ENCODE measurements at places on chromosomes 7 and 10.

DNA sequence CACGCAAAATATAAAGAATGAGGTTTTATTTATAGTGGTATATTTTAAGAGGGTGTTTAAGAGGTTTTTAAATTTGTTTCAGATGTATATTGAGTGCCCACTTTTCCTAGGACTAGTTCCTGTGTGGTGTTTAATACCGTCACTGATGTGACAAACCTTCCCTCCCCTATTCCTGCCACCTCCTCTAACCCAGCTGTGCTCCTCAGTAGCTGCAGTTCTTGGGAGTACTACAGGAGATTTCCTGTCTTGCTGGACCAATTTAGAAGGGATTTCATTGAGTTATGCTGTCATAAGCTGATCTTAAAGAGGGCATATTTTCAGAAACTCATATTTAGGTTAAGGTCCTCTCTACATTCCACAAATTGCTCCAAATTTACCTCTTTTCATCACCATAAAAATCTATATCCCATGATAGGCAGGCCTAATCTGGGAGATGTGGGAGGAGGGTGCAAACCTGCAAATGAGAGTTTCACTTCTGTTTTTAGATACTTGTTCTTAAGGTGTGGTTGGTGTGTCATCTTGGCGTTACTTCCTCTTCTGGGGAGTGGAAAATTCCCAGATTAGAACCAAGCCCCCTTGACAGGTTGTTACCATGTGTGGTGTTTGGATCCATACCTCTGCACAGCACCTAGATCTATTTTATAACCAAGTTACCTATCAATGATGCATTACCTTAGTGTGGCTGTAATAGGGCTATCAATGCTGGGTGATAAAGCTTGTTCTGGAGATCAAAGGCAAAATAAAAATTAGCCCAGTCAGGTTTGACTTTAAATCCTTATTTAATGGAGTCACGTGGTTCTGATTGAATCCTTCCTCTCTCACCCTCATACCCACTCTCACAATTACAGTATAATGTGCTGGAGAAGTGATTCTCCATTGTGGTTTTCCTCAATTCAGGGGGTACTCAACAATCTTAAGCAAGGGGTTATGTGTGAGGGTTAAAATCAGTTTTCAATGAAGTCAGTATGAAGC is 141.1 kb downstream of the CDK14 start:
- no peak for DNase-seq

GRCh38 chr10:21369697-21370096 is 155.8 kb downstream of the SKIDA1 start:
- DNase-seq = no peak

DNA sequence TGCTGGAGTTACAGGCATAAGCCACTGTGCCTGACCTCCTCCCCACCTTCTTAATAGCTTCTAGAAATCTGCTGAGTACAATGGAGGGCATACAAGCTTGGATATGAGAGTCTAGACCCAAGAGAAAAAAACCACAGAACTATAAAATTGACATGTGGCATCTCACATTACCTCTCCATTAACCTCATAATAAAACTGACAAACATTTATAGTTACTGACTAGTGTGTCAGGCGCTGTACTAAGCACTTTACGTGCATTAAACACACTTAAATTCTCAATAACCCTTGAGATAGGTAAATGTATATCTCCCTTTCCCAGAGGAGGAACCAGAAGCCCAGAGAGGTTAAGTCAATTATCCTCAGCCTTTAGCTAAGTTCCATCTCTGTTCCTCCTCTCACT is 300.5 kb upstream of the MYO3A start:
- no peak for DNase-seq

- no peak for DNase-seq
Measured at GRCh38 chr10:33335801-33336581, 1.5 kb upstream of the NRP1 start.

DNA sequence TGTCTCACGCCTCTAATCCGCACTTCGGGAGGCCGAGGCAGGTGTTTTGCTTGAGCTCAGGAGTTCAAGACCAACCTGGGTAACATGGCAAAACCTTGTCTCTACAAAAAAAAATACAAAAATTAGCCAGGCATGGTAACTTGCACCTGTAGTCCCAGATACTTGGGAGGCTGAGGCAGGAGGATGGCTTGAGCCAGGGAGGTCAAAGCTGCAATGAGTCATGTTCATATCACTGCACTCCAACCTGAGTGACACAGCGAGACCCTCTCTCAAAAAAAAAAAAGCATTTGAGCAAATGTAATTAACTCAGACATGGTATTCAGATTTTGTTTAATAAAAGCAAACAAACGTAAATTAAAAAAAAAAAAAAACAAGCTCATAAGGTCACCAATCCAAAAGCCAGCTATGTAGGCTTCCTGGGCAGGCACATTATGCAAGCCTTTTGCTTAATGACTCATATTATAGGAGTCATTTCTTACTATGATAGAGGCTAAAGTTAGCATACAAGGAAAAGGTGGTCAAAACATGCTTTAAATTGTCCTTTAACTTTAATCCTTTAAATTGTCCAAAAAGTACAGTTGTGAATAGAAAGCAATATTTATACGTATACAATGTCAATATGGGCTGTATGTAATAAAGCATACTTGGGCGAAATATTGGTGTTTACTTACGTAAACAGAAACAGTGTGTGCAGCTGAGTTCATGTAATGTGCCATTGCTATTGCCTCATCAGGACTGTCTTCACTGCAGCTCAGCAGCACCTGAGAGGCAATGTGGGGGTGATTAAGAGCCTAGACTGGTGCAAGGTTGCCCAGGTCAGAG is 13.0 kb downstream of the AKR1D1 start:
- DNase-seq = no peak

DNA sequence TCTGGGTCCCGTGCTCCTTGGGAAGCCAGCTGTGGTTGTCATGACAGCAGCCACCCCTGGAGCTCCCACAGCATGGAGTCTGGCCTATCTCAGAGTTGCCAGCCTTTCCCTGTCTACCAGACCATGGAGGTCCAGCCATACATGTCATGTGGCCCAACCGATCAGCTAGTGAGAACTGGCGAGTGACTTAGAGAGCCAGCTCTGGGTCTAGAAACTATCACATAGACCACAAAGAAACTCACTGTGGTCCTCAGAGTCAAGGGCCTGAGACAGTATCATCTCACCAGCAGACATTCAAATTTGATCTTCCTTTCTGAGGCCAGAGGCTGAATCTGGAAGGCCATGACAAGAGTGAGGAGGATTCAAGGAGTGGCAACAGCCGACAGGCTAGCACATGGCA is 223.3 kb upstream of the GPR26 start:
- no peak for DNase-seq

DNA sequence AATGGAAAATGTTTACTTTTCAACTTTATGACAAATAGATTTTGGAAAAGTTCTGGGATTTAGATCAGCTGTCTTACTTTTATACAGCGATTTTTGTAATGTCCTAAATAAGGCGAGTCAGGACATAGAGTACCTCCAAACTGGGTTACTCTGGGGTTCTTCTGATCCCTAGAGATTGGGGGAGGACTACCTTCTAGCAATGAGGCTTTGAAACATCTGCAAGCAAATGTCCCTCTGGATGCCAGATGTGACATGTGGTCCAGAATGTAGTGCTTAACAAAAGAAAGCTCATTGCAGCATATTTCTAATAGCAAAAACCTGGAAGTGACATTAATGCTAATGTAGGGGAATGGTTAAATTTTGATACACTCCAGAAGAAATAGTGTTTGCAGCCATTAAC is 36.1 kb downstream of the ABRAXAS2 start:
- no peak for DNase-seq

GRCh38 chr7:125316466-125316865 is 386.8 kb upstream of the POT1 start:
- no peak for DNase-seq

DNA sequence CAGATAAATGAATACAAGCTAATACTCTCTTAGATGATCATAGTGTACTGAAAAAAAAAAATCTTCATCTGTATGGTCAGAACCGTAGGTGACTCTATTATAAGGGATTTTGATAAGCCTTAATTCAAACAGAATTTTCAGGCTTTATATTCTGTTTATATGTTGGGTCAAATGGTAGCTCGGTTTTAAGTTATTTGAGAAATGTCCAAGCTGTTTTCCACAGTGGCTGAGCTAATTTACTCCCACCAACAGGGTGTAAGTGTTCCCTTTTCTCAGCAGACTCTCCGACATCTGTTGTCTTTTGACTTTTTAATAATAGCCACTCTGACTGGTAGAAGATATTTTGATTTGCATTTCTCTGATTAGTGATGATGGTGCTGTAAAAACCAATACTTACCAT is 328.8 kb upstream of the MAGI2 start:
- DNase-seq = no peak

GRCh38 chr7:40147371-40148246 is 12.8 kb downstream of the SUGCT start:
- no peak for DNase-seq

- no peak for DNase-seq
Measured at GRCh38 chr7:54906963-54907362, 111.9 kb upstream of the EGFR start.

DNA sequence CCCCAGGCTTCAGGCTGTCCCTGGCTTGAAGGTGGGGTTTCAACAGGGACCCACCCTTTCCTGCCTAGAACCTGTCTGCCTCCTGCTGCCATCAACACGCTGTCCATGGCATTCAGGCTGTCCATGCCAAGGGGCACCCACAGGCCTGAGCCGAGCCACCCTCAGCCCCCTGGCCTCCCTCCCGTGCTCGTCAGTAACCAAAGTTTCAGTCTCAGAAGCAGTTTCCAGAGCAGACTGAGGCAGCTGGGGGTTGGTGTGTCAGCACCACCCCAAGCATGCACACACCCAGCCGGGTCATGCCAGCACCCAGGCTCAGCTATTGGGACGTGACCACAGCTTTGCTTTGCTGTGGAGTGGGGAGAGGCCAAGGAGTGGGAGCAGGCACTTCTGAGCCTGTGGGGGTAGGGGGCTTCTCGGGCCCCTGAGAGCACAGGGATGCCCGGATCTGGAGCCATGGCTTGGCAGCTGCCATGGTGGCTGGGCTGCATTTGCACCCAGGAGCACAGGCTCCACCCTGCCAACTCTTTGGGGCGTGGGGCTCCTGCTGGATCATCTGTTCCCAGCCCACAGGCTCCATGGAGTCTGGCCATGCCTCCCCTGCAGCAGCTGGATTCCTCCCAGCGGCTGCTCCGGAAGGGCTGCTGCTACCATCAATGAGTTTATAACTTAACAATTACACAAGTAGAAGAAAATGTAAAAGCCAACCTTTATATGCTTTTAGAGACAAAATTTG is 314.5 kb upstream of the SEMA3C start:
- no peak for DNase-seq

DNA sequence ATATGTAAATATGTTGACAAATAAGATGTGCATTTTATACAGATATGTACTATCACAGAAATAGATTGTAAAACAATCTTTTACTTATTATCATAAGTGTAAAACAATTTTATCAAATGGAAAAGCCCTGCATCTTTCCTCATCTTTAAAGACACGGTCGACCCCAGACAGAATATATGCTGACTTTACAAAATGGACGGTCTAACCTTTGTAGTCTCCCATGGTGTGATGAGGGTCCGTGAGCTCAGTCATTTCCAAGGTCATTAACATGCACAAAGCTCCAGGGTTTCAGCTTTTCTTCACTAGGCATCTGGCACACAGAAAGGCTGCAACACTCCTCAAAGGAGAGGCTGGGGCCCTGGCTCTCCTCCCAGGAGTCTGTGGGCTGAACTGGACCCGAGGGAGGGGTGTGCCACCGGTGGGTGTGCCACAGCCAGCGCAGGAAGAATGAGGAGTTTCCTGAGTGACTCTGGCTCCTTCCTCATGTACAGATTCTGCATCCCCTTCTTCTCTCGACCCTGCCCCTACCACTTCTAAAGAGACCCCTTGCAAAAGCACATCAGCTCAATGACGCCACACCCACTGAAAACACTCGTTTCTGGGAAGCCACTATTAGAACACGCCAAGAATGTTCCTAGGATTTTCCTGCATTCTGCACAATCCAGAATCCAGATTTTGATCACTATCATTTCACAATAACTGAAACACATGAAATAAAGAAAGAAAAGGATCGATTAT is 26.2 kb upstream of the ABLIM1 start:
- DNase-seq = no peak

DNA sequence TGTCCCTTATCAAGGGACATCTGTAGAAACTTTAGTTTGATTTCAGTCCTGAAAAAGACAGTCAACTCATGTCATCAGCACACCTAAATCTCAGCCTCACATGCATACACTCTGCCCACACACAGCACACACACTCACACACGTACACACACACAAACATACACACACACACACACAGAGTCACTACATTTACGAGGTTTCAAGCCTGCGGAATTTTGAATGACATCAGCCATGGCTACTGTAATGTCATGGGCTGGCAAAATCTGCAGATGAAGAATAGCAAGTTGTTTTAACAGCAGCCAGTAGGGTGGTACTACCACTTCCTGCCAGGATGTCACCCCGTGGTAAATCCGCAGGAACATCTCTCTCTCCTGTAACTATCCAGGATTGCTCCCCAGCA is 37.1 kb upstream of the EZH2 start:
- no peak for DNase-seq

- no peak for DNase-seq
Measured at GRCh38 chr10:90723416-90724068, 134.3 kb downstream of the HTR7 start.

- no peak for DNase-seq
Measured at GRCh38 chr7:77867537-77867865, 68.9 kb downstream of the PHTF2 start.

GRCh38 chr7:14286036-14286435 is 296.6 kb upstream of the ETV1 start:
- no peak for DNase-seq

DNA sequence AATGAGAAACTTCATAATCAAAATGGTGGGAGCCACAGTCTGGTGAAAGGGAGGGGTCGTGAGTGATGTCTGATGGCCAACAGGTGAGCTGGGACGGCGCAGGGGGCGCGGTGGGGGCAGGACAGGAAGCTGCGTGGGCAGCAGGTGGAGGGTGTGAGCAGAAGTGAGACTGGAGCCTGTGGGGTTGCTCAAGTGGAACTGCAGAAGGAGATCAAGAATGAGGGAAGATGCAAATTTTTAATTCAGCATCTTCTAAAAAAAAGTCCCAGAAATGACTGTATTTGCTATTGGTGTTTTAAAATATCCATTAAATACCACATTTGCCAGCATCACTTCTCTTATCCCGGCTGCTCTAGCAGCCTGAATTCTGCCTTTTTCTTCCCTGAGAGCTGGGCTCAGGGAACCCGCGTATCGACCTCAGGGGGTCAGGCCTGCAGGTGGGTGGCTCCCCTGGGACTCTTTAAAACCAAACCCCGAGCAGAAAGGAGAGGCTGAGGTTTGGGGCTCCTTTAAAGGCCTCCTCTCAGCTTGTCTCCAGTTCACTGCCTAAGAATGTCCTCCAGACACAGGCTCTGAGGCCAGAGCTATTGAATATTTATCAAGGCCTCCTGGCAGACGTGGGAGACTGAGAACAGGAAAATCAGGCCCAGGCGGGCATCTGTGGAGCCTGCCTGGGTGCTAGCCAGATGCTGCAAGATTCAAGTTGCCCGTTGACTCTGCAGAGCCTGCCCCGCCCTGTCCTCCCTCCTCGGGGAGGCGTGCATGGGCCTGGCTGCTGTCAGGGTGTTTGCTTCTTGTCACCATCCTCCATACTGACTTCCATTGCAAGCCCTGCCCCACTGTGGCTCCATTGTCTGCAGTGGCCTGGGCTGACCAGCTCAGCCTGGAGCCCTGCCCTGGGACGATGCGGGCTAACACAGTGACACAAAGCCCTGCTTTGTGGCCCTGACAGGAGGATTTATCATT is 53.9 kb downstream of the SYPL1 start:
- no peak for DNase-seq
